ENCODE measurements at places on chromosomes 1 and 21. TPM values are rescaled to one million over a fixed set of nuclear protein-coding genes. Genes with fewer than 3 reads are reported as not detected.

CTSK gene
- 49.1 TPM for total RNA-seq

GUCA2B gene
- total RNA-seq, result not detected

TSPAN1 gene
- total RNA-seq, result 0.89 TPM

GSTM5 gene
- 6.4 TPM for total RNA-seq

CD2 gene
- not detected for total RNA-seq

IQGAP3 gene
- 48.9 TPM for total RNA-seq

ADCY10 gene
- total RNA-seq, result not detected

SPRR5 gene
- total RNA-seq, result not detected

ATP1A4 gene
- total RNA-seq, result not detected

PODN gene
- total RNA-seq, result 0.30 TPM

KRTAP21-2 gene
- not detected for total RNA-seq

GCSAML gene
- not detected for total RNA-seq

SAMD11 gene
- 2.5 TPM for total RNA-seq

GJB3 gene
- total RNA-seq, result not detected

CLCA1 gene
- not detected for total RNA-seq

ETV3L gene
- not detected for total RNA-seq

RBP7 gene
- not detected for total RNA-seq

FCAMR gene
- not detected for total RNA-seq

FCRL2 gene
- total RNA-seq, result not detected

HSD3B1 gene
- not detected for total RNA-seq

PDZK1 gene
- total RNA-seq, result under 0.01 TPM

NMNAT2 gene
- total RNA-seq, result 0.89 TPM

TMPRSS2 gene
- total RNA-seq, result not detected

OR2AK2 gene
- not detected for total RNA-seq

LRRC71 gene
- 0.15 TPM for total RNA-seq

CAPN8 gene
- not detected for total RNA-seq

MYOG gene
- total RNA-seq, result not detected

Measured in bronchus fibroblast of lung (primary cell).